NCI-H1048 (cell line): ENCODE measurements at places on chromosomes 6 and 20.

DNA sequence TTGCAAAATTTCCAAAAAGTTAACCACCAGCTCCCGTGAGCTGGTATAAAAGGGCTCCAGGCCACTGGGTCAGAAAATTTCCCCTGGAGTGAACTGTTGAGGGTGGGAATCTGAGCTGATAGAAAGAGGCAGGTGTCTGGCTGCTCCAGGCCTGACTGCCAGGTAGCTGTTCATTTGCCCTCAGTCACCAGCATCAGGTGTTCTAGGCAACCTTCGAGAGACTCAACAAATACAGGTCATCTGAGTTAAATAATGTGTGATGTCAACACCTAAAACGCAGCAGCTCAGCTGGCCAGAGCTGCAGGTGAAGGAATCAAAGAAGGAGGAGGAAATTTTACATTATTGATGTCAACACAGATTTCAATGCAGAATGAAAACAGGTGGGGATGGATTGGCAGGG lies 46.7 kb downstream of the KCNK5 start:
- no peak for DNase-seq

DNA sequence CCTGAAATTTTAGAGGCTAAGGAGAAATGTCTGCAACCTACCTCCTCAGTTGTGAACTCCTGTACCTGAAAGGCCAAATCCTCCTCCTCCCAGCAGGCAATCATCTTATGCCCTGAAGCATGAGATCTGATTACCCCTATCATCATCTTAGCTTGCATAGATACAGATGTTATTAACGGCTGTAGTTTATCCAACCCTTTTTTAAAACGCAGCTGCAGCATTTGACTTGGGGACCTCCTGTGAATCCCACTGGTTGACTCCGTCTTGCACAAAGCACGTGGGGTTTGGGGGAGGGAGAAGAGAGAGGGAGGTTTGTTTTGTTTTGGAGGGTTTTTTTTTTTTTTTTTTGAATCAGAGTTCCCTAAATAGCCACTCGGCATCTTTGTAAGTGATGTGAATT lies 5.8 kb upstream of the NR2E1 start:
- DNase-seq: no peak

GRCh38 chr20:46130534-46130933 lies 12.4 kb downstream of the CD40 start:
- no peak for DNase-seq

DNA sequence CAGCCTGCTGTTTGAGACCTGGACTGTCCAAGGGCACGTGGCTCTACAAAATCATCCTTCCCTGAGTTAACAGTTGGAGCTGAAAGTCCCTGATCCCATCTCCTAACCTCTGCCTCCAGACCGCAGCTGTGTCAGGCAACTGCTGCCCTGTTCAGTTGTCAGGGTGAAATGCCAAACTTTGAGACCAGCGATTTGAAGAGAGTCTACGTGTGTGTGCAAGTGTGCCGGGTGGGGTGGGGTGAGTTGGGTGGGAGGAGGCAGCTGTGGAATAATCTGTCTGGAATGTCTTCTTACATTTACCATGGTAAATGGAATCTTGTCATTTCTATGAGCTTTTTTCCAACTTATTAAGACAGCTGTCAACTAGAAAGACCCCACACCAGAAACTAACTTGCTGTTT lies 81.0 kb upstream of the FAM8A1 start:
- DNase-seq: no peak
